Stimulated activated CD8-positive, alpha-beta memory T cell treated with anti-CD3 and anti-CD28 coated beads, Interleukin-12 subunit alpha, Interleukin-12 subunit beta, amount 100 ng/mL, for 1 hour (primary cell): ENCODE measurements at places on chromosomes 7 and 10.

DNA sequence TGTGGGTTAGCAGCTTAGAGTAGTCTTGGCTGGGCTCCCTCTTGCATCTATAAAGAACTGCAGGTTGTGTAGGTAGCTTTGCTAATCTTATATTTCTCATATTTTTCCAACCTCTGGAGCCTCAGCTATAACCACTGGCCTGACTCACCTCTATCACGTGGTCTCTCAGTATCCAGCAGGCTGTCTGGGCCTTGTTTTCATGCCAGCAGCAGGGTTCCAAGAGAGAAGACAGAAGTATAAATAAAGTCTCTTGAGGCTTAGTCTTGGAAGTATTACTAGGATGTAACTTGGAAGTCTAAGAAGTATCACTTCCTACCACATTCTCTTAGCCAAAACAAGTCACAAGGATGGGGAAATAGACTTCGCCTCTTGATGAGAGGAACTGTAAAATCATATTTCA, 73.3 kb downstream of the WIPF3 start:
- DNase-seq = no peak

DNA sequence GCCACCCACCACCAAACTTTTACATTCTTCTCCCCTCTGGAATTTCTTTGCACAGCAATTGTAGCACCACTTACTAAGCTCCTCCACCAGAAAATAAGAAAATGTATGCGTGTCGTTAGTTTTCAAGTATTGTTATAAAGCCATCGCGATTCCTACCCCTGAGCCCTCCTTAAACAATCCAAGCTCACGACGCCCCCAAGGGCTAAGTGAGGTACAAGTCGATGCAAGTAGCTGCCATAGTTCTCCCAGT, 1.3 kb downstream of the FRAT2 start:
- DNase-seq = no peak

GRCh38 chr7:63087575-63088190, 911.0 kb upstream of the ZNF722 start:
- no peak for DNase-seq

GRCh38 chr7:139702811-139703486, 74.8 kb downstream of the HIPK2 start:
- DNase-seq = no peak

DNA sequence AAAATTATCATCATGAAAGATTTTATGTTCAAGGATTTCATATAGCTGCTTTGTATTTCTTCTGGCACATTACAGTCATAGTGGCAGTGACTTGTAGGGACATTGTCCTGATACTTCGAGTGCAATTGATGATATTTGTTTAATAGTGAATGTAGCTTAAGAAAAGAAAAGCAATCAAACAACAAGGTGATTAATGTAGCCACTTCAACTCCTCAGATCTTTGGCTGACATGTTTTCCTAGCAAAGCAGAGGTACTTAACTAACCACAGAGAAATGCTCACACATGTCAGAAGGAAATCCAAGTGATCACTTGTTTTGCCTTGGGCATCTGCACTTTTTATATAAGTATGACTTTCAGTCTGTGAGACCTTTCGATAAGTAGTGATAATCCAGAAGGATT, 470.3 kb downstream of the AUTS2 start:
- DNase-seq = no peak

GRCh38 chr7:78702770-78703169, 750.7 kb downstream of the MAGI2 start:
- no peak for DNase-seq

GRCh38 chr7:2729893-2730716, 42.1 kb downstream of the AMZ1 start:
- DNase-seq = no peak

DNA sequence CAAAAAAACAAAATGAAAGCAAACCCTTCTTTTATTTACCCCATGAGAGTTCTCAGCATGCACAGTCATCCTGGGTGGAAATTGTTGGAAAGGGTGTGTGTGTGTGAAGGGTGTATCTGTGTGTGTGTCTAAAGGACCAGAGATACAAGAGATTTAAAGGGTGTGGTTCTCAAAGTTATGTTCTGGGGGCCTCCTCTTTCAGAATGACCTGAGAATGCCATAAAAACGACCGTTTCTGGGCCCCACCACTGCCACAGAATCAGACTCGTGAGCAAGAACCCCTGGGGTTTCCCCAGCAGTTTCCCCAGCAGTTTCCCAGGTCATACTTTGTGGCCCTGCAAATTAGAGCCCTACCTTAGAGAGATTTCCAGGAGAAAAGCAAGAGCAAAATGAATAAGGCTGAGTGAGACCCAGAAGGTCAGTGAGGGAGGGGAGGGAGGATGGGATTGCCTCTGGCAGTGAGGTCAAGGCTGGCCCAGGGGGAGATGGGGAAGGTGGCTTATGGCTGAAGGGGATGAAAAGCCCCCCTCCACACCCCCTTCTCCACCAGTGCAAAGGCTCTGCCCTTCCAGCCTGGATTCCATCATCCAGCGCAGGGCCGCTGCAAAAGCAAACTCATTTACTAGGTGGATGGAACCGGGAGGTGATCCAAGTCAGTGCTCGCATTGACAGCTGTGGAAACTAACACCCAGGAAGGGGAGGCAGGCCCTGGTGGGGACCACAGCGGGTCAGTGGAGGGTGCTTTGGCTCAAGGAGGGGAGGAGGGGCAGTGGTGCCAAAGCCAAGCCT, 10.2 kb downstream of the PYROXD2 start:
- DNase-seq = no peak

- no peak for DNase-seq
Measured at GRCh38 chr7:142228537-142229104, 29.2 kb downstream of the PRSS58 start.

- DNase-seq = no peak
Measured at GRCh38 chr7:1737956-1738355, 67.9 kb downstream of the ELFN1 start.
